Ureter (tissue), 1 donor: ENCODE measurements at places on chromosomes 12 and 14. TPM values are rescaled to one million over a fixed set of nuclear protein-coding genes. Genes with fewer than 3 reads are reported as not detected.

Gene SGPP1
- 14.5 TPM for total RNA-seq

Gene CLEC7A
- total RNA-seq: 9.0 TPM

DNA sequence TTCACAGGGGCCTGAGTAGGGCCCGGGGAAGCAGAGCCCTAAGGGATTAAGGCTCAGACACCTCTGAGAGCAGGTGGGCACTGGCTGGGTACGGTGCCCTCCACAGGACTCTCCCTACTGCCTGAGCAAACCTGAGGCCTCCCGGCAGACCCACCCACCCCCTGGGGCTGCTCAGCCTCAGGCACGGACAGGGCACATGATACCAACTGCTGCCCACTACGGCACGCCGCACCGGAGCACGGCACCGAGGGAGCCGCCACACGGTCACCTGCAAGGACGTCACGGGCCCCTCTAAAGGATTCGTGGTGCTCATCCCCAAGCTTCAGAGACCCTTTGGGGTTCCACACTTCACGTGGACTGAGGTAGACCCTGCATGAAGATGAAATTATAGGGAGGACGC, 7.1 kb downstream of the LTBR start:
- DNase-seq: no peak

DNA sequence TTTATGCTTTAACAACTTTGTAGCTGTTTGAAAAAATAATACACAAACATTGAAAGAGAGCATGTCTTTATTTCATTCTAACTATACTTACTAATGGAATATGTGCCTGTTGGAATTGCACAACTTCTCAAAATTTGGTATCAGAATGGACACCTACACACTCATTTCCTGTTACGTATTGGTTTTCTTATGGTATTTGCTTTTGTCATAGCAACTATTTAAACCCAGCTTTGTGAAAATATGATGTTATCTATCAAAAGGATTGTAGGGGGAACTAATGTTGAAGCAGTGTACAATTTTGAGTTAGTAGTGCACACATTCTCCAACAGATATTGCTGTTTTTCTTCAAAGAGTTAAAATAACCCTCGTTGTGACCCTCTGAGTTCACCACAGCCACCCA, 52.6 kb downstream of the RBMS2 start:
- DNase-seq: no peak

- no peak for DNase-seq
These were observed 1482.7 kb downstream of the AACS start for GRCh38 chr12:126547905-126548304.

DNA sequence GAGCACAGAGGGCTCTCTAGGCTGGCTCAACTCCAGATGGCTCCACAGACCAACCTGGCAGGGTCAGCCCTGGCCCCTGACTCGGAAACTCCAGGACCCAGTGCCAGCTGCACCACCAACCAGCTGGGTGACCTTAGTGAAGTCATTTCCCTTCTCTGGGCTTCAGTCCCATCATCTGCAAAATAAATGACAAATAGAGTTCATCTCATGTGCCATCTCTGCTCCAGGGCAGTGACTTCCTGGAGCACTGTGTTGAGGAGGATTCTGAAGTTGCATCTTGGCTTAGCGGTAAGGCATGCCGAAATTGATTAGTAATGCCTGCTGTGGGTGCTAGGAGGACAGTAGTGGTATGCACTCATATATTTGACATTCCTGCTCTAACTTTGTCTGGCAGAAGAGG, 31.5 kb downstream of the DTX1 start:
- DNase-seq: no peak

DNA sequence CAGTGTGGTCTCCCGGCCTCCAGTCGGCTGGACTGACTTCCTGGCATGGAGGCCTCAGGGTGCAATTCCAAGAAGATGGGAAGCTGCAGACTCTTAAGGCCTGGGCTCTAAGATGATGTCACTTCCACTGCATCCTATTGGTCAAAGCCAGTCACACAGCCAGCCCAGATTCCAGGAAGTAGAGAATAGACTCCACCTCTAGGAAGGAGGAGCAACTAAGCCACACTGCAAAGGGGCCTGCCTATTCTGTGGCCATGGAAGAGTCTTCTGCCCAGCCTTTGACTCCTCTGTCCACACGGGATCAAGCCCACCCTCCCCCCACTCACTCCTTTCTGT, 103.9 kb upstream of the RFLNA start:
- no peak for DNase-seq

GRCh38 chr14:87122166-87122565, 870.8 kb downstream of the GALC start:
- no peak for DNase-seq

GRCh38 chr14:53310412-53310811, 157.3 kb upstream of the DDHD1 start:
- DNase-seq: no peak

- no peak for DNase-seq
These were observed 201.6 kb upstream of the NOS1 start for GRCh38 chr12:117563007-117563406.
